ENCODE measurements at places on chromosomes 2 and 18.

GRCh38 chr2:147663962-147664361, 180.9 kb upstream of the ACVR2A start:
- DNase-seq = no peak

- no peak for DNase-seq
These were observed 7.9 kb upstream of the COLEC11 start for GRCh38 chr2:3587021-3587420.

DNA sequence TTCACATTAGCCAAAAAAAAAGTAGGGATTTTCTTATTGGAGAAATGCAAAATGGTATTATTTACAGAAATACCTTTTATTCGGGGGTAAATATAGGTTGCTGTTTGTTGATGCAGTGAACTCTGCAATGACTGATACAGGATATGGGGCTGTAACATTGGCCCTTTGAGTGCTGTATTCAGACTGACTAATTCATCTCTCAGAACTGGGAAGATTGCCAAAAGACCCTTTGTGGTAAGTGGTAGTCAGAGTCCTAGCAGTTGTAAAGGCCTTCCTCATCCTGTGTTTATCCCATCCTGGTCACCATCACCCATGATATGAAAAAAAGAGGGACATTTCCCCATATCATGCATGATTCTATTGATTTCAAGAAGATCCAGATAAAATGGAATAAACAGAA, 14.0 kb upstream of the DCC start:
- DNase-seq = no peak

DNA sequence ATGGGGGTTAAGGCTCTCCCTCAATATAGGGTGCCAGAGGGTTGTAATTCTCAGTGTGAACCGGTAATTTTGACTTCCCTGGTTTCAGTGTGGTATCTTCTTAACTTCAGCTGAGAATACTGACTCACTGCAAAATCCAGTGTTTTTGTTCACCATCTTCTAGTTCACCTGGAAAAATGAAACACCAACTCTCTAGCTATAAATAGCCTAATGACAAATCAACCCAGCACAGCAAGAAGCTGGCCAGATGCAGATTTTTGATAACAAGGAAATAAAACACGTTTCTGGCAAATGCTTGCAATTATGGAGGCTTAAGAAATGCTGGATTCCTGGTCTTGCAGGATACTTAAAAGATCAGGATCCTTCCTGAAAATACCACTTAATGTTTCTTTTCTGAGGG, 192.3 kb downstream of the CLIP4 start:
- DNase-seq = no peak

- DNase-seq = peak; percentile 38
These were observed 670 bp upstream of the MOCOS start for GRCh38 chr18:36186461-36187192.

GRCh38 chr2:42976351-42976750, 184.0 kb upstream of the HAAO start:
- DNase-seq = no peak

- no peak for DNase-seq
These were observed 99.0 kb downstream of the PLEKHM3 start for GRCh38 chr2:207926133-207926988.

GRCh38 chr2:227461811-227462461, 10.0 kb upstream of the AGFG1 start:
- no peak for DNase-seq

DNA sequence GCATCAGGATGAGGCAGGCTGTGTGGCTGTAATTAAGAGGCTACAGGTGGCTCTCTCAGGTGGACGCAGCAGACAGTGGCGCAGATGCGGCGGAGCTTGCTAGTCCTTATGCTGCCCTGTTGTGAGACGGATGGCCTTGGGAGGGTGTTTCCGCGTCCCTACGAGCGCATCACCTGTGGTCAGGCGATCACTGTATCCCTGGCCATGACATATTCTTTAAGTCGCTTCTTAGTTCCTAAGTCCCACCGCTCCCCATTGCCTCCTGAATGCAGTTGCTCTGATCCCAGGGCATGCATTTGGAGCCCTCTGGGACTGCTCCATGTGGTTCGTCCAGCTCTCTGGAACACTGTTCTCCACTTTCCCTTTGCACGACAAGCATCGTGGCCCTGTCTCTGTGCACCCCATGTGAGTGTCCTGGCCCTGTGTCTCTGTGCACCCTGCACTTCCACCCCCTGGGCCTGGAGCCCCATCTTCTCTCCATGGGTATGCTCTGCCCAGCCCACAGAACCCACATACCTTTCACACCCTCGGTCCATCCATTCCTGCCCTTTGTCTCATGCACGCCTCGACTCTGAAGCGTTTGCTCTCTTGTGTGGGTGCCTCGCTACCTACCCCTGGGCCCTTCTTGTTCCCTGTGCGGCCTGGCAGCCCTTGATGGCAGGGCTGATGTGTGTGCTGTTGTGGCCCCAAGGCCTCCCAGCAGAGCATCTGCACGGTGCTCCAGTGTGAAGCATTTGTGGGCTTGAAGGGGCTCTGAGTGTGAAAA, 74.4 kb downstream of the SH3RF3 start:
- no peak for DNase-seq

GRCh38 chr18:49476664-49477411, 10.2 kb downstream of the C18orf32 start:
- no peak for DNase-seq

DNA sequence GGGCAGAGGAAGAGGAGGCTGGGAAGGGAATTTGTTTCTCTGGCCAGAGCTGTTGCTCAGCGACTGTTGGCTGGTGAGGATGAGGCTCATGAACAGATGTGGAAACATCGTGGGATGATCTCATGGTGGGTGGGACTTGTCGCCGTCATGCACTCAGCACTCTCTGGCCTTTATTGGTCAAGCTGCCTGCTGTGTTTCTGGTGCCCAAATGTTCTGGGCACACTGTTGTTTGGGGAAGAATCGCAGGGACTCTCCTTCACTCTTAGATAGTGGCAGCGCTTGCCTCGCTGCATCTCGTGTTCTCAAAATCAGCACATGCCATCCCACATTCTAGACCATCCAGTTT, 145.6 kb downstream of the AGAP1 start:
- no peak for DNase-seq

DNA sequence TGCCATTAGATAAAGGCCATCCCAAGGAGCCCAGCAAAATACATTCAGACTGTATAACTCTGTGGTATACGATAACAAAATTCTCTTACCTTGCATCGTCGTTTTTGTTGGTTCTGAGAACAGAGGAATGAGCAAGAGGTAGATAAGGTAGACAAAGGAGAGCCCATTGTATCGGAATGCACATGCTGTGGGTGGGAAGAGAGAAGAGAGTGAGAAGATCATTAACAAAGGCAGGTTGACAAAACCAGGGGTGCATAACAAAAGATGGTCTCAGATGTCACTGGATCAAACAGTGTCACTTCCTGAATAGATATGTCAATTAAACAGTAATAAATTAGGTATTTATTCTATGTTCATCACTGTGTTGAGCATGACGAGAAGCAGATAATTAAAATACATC, 83.3 kb downstream of the PIEZO2 start:
- DNase-seq = no peak

DNA sequence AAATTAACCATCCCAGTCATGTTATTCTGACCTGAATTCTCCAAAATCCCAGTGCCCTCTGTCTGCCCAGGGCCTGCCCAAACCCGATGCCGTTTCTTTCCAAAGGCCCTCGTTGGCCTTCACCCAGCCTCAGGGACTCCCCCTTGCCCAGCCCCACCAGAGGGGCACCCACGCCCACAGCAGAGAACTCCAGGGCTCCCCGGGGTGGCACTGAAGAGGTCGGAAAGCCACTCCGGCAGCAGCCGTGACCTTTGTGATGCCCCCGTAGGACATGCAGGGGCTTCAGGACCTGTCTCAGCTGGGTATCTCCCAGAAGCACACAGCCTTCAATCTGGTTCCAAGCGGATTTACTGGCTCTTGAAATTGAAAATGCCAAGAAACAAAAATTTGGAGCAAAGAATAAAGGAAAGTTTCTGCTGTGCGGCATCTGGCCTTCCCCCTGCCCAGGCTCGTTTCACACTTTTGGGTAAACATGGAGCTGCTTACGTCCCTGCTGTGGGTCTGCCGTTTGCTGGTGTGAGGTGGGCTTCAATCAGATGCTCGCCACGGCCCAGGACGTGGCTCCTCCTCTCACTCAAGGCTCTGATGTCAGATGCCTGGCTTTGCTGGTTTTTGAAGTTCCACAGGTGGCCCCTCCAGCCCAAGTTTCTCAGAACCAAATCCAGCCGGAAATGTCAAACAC, 101.3 kb downstream of the TPO start:
- DNase-seq = no peak

DNA sequence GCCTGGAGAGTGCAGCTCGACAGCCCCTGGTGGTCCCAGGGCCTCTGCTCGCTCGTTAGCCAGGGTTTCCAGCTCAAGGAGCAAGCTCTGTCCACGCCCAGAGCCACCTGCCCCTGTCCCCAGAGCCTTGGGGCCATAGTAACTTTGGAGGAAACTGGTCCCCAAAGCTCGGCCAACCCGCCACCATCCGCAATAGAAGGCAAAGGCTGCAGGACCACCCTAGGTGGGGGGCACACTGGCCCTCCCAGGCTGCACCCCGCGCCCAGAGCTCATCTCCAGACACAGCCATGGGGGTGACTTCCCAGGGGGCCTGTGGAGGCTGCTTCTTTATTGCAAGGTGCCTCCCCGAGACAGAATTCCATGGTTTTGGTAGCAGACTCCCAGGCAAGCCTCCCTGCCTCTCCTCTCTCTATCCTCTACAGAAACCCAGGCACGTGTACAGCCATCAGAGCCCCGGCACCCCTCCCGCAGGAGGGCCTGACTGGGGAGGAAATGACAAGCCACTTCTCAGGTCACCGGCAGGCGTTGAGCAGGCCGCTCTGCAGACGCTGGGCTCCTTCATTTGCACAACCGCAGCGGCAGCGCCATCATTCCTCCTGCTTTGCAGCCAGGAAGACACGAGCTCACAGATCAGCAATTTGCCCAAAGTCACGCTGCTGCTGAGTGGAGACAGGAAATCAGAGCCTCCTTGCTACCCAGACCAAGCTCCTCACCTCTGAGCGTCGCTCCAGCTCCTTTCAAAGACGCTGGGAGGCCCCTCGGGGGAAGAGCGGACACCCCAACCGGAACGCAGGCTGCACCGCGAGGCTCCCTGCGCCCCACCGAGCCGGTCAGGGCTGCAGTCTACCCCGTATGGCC, 80.2 kb downstream of the NDUFA10 start:
- peak; percentile 61 for DNase-seq

DNA sequence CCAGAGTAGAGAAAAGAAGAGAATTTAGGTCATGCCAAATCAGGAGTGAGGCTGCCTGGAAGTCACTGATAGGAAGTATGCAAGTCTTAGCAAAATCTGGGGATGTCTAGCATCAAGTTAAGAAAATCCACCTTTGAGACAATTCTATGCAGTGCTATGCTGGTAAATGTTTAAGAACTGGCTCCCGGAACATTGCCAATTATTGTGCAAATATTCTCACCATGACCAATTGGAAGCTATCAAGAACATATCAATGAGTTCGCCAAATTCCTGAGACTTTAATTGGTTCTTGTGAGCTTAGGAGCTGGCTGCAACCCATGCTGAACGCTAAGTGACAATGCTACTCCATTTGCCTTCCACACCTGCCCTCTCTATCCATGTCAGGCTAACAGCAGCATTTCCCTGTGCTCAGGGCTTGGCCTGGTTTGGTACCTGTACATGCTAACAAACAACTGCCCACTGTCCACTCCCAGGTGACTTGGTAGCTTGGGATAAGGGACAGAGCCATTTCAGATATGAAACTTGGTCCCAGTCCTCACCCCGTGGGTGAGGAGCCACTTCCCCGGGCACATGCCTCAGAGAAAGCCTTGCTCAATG, 172.9 kb upstream of the KLHL29 start:
- DNase-seq = no peak

- peak; percentile 38 for DNase-seq
These were observed 250.1 kb upstream of the CTAGE1 start for GRCh38 chr18:22667616-22668422.

DNA sequence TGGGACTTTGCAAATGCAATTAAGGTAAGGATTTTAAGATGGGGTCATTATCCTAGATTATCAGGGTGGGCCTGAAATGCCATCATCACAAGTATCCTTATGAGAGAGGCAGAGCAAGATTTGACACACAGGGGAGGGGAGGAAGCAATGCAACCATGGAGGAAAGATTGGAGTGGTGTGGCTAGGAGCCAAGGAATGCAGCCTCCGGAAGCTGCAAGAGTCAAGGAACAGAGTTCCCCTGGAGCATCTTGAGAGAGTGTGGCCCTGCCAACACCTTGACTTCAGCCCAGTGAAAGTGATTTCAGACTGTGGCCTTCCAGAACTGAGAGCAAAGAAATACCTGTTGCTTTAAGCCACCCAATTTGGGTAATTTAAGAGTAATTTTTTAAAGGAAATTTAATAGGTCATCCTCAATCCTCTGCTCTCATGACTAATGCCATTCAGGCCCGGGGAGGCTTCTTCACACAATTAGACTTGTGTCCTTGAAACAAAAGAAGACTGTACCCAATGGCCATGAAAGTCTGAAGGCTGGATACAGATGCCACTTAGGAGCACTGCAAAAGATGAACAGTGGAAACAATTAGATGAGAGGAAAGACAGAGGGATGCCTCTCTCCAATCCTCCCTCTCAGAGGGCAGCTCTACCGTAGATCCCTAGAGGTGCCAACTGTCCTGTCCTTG, 250.3 kb upstream of the ID2 start:
- DNase-seq = no peak

DNA sequence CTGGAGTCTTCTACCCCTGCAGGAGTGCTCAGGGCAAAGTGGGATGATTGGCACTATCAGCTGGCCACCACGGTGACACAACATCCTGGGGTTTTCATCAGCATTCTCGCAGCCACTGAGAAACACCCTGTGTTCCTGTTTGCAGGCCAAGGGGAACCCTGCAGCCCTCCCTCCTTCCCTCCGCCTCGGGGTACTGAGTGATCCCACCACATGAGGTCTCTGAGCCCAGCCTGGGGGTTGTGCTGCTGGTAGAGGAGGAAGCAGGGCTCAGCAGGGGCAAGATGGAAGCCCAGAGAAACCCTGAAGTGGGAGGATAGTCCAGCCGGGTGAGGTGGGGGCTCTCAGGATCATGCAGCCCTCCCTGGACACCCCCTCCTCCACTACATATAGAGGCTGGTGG, at the start of gene OXER1:
Gene OXER1, minus strand, starts transcription at position 40 of the 400 bp plus-strand sequence. CDS start 73 bp downstream, outside the sequence.
- DNase-seq = no peak

DNA sequence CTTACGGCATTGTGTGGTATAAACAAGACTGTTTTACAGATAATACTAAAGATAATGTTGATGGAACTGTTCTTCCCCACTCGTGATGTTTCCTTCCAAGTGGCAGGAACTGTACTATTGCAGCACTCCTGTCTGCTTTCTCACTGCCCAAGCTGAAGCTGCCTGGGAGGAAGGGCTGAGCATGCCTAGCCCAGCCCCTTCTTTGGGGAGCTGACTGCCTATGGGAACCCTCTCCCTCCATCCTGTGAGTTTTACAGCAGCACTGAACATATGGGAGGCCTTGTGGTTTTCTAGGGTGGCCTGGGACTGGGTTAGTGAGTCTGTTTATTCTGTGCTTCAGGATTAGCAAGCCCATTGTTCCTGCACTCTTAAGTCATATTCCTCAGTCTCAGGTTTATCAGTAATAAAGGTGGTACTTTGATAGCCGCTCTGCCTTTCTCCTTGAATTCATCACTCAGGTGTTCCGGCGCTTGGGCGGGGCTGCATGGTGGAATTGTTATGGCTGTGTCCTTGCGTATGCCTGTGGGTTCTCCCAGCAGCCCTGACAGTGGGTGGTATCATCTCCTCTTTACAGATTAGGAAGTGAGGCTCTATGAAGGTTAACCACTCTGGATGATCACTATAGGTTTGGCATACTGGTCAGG, 379.7 kb downstream of the PTPRM start:
- no peak for DNase-seq

- no peak for DNase-seq
These were observed 62.9 kb downstream of the ZNF521 start for GRCh38 chr18:25289001-25289631.

Measured in GM13977 (cell line).